NCI-H69 (cell line): ENCODE measurements at places on chromosomes 2 and 18.

DNA sequence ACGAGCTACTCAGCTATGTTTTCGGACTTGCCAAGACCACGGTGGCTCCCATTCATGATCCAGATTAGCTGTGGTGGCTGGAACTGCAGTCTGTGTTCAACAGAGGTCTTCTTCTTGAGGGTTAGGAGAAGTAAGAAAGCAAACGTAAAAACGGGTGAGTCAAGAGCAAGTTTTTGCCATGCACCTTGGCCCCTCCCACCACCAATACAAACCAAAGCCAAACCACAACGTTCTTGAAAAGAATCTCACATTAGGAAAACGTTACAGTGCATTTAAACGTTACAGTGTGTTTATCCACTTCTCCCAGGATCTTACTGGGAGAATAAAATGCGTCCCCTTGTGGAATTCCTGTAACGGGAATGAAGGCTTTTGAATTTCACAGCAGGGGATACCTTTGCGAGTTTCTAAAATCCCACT lies 725 bp downstream of the FBXO48 start:
- no peak for DNase-seq

- DNase-seq: peak; percentile 40
Observed at GRCh38 chr2:41963661-41964525, 83.9 kb upstream of the PKDCC start.

DNA sequence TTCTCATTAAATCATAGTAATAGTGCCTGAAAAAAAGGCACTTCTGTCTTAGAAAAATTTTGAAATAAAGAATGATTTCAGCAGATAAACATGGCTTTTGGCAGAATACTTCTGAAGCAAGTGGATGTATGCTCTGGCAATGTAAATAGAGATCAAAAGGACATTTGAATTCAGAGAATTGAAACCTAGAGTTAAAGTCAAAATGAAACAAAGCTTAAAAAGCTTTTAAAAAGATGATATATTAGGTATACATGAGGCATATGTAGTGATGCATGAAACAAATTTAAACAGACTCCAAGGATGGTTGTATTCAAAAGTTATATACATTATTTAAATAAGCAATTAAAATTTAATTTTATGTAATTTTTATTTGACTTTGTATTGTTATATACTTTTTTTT lies 1344.5 kb upstream of the TMEFF2 start:
- peak; percentile 2 for DNase-seq

DNA sequence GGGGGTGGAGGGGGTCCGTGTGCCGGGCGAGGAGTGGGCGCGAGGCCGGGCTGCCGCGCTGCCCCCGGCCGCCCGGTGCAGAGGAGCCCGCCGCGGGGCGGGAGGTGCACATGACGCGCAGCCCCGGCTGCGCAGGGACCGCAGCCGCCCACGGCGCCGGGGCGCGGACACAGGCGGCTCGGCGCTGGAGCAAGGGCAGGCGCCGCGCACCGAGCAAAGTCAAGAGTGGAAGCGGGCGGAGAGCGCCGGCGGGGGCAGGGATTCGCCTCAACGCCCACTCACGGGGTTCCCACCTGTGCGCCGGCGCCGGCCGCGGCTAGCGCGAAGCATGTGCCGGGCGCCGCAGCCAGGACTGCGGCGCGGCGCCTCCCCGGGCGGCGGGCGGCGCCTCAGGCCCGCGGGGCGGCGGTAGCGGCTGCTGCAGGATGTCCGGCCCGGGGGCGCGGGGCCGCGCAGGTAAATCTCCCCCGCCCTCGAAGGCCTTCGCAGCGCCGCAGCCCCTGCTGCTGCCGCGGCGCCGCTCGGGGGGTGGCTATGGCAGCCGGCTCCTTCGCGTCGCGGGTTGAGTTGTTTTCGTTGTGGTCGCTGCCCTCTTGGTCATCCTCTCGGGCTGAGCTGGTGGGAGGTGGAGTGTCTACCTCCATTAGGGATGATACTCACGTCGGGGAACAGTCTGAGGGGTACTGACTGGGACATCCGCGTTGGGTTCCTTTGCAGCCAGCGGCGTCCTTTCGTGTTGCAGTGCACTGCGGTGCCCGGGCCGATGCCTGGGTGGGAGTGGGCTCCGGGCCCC lies 216.3 kb upstream of the DTNA start:
- peak; percentile 95 for DNase-seq

GRCh38 chr2:84839851-84840250 lies 41.0 kb downstream of the TRABD2A start:
- no peak for DNase-seq

DNA sequence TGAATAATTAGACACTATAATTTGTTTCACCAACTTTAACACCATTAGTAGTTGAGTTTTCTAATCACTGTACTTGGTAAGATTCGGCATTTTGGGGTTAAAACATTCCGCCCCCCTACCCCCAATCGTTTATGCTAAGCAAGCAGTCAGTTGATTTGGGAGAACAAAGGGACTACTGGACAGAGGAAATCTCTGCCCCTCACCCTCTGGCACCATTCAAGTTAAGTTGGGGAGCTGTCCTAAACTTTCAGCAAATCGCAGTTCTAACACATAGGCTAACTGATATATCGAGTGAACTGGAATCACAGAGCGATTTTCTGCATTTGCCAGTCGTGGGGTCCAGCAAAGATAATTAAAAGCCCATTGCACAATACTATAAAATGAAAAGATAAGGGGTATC lies 5.6 kb downstream of the KLF7 start:
- no peak for DNase-seq
